EH (cell line): ENCODE measurements at places on chromosomes 7 and 10.

DNA sequence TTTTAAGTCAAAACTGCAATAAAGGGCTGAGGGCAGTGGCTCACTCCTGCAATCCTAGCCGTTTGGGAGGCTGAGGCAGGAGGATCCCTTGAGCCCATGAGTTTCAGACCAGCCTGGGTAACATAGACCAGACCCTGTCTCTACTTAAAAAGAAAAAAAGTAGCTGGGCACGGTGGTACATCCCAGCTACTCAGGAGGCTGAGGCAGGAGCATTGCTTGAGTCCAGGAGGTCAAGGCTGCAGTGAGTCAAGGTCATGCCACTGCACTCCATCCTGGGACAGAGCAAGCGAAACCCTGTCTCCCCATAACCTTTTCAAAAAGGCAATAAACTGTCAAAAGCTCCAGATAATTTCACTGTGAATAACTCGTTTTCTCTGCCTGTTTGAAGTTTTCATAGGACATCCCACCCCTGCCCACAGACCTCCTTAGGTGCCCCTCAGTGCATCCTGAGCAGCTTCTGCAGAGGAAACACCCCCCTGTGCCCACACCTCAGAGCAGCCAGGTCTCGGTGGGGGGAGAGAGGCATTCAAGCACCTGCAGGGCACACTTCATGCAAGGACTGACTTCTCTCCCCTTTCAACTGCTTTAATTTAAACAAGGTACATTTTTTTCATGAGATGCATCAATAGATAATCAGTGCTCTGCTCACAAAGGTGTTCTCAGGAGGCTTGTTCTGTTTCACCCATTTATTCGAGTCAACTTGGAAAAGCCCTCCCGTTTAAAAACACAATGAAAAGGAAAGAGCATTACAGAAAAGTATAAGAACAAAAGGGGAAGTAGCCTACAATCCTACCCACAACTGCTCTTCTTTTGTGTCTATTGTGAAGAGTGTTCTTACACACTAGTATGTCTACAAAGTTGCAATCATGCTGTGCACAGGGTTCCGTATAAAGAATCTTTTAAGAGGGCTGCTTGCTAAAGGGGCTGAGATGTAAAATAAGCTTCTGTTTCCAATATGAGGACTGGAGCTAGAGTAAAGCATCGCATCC, 104.9 kb downstream of the KMT2E start:
- DNase-seq = no peak

DNA sequence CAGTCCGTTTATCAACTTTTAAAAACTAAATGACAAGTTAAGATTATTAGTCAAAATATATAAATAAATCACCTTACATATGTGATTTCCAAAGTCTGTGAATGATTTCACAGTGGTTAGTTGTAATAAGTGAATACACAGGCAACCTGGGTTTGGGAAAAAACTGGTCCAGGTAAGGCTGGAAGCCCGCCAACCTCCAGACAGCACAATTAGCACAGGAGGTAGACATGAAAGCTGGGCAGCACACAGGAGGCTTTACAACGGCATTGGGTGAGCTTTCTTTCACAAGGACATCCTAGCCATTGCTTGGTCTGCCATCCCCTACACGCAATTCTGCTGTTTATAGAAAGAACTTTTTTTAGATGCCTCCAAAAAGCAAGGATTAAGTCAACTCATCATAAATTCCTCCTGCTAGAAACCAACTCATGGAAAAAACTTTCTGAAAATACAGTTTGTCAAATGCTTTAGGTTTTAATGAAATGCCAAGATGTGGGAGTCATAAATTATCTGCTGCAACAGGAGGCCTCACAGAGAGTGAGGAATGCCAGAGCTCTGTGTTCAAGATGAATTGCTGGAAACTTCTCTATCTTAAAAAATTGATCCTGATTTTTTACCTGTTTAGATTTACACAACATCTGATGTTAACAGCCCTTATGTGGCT, 346.8 kb upstream of the NFE2L3 start:
- peak; percentile 86 for DNase-seq

- DNase-seq = peak; percentile 51
Observed at GRCh38 chr7:77903597-77903996, 105.0 kb downstream of the PHTF2 start.

DNA sequence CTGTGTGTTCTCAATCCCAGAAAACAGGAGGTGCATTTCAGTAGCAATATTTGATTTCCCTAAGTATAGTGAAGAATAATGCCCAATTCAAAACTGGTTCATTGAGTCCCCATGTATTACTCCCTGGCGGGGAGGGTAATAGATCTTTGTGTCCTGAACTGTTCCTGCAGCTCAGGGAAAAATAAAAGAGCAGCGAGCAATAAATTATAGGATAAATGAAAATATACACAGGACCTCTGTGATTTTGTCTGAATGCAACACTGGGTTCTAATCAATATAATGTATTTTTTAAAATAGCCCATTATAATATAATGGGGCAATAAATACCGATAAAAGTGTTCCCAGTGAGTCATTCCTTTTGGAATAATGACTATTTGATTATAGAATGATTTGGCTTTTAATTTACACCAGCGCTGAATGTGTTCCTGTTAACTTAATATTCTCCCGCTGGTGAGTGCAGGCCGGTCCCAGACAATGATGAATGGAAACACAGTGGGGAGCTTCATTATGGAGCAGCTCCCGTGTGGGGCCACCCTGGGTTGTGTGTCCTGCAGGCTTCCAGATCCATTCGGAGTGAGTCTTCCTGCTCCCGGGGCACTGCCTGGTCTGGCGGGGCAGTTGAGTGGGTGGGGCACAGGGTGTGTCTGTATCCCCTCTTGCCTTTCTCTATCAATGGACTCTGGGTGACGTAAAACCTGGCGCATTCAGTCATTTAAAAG, 263.1 kb downstream of the ACTR3B start:
- DNase-seq = no peak

DNA sequence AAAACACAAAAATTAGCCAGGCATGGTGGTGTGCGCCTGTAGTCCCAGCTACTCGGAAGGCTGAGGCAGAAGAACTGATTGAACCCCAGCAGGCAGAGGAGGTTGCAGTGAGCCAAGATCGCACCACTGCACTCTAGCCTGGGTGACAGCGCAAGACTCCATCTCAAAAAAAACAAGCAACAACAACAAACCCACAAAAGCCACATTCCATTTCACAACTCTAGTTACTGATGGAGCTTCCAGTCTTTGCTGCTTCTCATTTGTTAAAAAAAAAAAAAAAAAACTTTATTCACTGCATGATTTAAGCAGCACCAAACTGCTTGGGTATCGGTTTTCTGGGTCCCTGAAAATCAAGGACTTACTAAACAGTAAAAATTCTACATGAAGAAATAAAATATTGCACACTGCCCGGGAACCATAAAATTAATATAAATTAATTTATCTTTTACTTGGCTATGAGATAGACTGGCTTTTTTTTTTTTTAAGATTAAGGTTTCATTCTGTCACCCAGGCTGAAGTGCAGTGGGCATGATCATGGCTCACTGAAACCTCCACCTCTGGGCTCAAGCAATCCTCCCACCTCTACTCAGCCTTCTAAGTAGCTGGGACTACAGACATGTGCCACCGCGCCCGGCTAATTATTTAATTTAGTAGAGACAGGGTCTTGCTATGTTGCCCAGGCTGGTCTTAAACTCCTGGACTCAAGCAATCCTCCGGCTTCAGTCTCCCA, 42.0 kb downstream of the SRPK2 start:
- DNase-seq = no peak

DNA sequence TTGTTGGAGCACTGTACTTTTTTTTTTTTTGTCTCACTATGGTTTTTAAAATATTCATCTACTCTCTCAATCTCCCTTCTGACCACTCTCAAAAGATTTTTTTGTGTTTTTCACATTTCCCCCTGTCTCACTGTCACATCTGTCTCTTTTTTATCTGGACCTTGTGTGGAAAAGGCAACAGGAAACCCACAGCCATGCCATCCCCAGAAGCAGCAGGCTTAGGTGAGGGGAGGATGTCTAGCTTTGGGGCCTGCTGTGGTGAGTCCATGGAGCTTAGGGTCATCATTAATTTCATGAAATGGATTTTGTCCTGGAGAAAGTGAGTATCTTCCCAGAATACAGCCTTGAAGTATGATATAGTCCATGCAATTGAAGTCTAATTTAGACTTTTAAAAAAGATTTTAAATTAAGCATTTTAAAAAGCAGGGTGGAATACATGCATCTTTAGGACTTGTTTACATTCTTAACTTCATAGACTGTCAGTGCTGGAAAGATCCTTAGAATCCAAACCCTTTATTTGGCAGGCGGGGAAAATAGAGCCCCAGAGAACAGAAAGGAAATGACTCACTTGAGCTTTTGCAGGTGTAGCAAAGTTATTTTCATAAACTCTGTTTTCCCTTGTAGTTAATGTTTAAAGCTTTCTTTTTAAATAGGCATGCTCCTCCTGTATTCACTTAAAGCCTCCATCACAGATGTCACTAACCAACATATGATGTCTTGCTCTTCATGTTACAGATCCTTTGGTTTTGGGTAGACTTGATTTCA, 25.1 kb downstream of the MINDY4 start:
- DNase-seq = peak; percentile 60

GRCh38 chr7:83866582-83866981, 217.6 kb upstream of the SEMA3E start:
- no peak for DNase-seq

- DNase-seq = peak; percentile 96
Observed at GRCh38 chr10:30062090-30062489, 2.7 kb upstream of the JCAD start.

- no peak for DNase-seq
Observed at GRCh38 chr7:44783407-44783806, 13.1 kb upstream of the PPIA start.

GRCh38 chr10:63644418-63645142, 123.4 kb downstream of the REEP3 start:
- peak; percentile 31 for DNase-seq

DNA sequence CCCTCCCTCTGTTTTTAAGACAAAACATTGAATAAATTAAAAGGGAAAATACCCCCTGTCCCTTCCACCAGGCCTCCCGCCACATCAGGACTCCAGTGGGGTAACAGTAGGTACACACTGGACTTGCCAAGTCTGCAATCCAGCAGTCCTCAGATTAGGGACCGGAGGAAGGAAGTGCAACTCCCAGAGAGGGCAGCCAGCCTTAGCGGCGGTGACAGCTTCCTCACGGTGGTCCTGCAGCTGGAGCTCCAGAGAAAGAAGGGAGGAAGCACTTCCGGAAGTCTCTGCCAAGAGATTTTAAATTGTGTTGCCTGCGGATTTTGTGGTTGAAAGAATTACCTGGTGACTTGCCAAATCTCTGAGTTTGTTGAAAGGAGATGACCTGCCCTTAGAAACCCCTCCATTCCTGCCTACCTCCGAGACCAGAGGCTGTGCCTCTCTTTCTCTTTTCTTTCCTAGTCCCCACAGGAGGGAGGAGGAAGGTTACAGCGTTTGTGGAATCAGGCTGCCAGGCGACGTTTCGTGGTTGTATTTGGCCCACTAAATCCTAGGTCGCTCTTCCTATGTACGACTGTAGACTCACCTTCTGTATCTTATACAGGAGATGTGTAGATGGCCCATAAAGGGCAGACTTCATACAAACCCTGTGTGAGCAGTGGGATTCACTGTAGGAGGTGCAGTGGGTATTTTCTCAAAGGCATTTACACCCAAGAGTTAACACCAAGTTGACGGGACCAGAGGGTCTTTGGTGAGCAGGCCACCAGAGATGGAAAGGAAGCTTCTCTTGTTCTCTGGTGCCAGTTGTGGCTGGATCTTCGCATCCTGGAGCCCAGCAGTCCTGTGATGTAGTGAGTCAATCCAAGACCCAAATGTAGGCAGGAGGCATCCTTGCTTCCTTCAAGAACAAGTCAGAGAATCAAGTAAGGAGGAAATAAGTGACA, 77.9 kb downstream of the INSIG1 start:
- peak; percentile 27 for DNase-seq

DNA sequence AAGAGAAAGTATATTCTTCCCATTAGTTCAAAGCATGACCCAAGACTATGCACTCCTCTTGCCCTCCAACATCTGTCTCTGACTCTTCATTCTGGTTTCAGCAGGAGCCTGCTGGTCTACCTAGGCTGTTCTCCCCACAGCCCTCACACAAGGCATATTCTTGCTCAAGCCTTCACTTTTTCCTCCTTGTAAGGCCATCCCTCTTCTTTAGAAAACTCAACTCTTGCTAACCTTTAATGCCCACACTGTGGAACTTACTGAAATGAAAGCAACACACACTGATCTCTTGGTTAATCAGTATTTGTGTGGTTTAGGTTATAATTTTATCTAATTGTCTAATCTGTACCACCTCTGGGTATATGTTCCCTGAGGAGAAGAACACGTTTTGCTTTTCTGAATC, 75.8 kb downstream of the PRKCQ start:
- no peak for DNase-seq

DNA sequence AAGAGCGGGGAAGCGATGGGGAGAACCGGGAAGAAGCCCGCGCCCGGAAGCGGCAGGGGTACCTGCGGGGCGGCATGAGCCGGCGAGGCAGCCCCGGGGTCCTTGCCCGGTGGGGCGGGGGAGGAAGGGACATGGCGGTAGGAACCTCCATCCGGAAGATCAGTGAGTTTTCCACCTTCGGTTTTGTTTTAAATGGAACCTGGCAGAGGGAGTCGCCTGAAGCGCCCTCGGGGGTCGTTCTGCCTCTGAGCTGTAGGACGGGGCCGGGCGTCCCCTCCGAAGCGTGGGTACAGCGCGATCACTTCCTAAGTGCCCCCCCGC, 471 bp downstream of the PFKP start:
- DNase-seq = no peak

GRCh38 chr7:157497367-157497743, 160.6 kb downstream of the DNAJB6 start:
- DNase-seq = no peak

- no peak for DNase-seq
Observed at GRCh38 chr10:50936335-50936734, 50.9 kb upstream of the A1CF start.

DNA sequence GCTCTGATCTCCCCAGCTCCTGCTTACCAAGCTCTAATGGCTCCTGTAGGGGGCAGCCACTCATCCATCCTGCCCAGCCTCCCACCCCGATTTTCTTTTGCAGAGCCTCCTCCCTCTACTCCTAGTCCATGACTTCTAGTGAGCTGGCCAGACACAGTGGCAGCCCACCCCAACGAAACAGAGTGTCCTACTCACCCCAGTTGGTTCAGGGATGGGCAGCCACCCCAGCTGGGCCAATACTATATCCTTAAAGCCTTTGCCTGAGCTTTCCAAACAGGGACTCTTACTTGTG, 77.1 kb downstream of the GRID1 start:
- DNase-seq = no peak

DNA sequence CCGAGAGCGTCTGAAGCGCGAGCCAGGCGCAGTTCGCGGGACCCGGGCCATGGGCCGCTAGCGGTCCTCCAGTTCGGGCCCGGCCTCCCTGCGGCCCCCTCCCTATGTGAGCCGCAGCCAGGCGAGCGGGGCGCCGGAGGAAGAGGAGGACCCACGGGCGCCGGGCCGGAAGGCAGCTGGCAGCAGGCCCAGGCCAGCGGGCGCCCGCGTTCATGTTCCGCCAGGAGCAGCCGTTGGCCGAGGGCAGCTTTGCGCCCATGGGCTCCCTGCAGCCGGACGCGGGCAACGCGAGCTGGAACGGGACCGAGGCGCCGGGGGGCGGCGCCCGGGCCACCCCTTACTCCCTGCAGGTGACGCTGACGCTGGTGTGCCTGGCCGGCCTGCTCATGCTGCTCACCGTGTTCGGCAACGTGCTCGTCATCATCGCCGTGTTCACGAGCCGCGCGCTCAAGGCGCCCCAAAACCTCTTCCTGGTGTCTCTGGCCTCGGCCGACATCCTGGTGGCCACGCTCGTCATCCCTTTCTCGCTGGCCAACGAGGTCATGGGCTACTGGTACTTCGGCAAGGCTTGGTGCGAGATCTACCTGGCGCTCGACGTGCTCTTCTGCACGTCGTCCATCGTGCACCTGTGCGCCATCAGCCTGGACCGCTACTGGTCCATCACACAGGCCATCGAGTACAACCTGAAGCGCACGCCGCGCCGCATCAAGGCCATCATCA, 1.1 kb downstream of the ADRA2A start:
- peak; percentile 30 for DNase-seq
